ENCODE measurements at places on chromosomes 6 and 20.
A peak's percentile ranks its signal among the peaks of the same experiment; 100 is the strongest.

DNA sequence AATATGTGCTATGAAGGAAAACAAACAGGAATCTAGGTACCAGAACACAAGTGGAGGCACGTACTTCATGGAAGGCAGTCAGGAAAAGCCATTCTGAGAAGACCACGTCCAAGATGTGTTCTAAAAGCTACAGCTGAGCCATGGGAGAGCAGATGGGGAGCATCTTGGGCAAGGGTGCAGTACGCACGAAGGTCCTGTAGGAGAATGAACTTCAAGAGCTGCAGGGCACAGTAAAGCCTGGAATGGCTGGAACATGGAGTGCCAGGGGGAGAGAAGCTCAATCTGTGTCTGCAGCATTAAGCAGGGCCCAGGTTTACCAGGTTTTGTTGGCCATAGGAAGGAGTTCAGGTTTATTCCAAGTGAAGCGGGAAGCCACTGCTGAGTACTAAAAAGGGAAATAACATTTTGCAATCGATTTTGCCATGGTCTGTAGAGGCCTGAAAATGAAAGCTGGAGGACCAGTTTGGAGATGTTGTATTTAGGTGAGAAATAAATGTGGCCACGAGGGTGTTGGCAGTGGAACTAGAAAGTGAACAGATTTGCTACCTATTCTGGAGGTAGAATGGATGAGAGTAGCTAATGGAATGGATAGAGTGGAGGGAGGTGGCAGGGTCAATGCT, 29.9 kb downstream of the ADTRP start:
- no peak for DNase-seq

- DNase-seq, result no peak
Measured at GRCh38 chr6:24666097-24666640, 530 bp downstream of the TDP2 start.

DNA sequence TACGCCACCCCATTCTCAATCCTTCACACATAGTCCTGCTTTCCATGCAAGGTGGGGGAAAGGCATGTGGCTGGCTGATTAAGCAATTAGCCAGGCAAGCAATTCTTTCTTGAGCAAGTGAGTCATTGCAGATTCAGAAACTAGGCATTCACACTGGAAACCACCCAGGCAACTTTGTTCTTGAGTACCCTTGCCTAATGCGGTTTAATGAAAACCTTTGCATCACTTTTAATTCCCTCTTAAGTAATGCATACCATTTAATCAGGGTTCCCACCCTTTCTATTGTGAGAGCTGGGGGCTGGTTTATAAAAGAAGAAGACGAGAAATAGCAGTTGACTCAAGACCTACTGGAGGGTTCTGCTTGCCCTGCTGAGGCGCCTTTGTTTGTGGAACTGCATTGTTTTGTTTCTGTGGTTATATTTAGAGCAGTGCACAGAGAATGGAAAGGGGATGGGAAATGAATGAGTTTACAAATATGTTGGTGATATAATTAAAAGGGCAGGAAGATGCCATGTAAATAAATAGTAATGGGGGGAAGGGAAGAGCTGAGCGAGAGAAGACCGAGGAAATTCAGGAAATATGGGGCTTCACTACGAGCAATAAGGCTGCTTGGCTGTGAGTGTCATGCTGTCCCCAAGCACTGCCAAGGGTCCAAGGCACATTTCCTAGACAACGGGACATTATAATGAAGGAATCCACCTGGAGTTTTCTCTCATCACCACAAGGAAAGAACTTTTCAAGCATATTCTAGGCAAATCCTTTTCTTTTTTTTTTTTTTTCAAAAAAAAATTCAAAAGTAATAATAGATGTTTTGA, 48.8 kb upstream of the TSHZ2 start:
- no peak for DNase-seq

- no peak for DNase-seq
Measured at GRCh38 chr20:44023515-44024371, 109.1 kb downstream of the TOX2 start.

DNA sequence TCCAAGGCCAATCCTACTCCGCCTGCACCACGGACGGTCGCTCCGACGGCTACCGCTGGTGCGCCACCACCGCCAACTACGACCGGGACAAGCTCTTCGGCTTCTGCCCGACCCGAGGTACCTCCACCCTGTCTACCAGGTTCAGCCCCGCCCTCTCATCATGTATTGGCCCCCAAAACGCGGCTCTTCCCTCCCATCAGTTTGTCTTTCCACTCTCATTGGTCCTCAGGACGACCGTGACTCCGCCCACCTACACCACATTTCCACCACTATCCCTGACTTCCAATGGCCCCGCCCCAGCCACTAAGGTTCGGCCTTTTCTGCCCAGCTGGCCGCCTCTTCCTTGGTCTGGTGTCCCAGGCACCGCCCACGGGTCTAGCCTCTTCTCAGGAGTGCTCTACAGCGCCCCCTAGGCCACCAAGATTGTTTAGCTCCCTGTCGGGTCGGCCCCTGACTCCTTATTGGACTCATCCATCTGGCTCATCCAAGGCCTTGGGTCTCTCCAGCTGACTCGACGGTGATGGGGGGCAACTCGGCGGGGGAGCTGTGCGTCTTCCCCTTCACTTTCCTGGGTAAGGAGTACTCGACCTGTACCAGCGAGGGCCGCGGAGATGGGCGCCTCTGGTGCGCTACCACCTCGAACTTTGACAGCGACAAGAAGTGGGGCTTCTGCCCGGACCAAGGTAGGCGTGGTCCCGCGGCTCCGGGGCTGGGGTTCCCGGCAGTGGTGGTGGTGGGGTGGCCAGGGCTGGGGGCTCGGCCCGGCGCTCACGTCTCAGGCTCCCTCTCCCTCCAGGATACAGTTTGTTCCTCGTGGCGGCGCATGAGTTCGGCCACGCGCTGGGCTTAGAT, 3.1 kb downstream of the MMP9 start:
- DNase-seq, result peak; percentile 71

DNA sequence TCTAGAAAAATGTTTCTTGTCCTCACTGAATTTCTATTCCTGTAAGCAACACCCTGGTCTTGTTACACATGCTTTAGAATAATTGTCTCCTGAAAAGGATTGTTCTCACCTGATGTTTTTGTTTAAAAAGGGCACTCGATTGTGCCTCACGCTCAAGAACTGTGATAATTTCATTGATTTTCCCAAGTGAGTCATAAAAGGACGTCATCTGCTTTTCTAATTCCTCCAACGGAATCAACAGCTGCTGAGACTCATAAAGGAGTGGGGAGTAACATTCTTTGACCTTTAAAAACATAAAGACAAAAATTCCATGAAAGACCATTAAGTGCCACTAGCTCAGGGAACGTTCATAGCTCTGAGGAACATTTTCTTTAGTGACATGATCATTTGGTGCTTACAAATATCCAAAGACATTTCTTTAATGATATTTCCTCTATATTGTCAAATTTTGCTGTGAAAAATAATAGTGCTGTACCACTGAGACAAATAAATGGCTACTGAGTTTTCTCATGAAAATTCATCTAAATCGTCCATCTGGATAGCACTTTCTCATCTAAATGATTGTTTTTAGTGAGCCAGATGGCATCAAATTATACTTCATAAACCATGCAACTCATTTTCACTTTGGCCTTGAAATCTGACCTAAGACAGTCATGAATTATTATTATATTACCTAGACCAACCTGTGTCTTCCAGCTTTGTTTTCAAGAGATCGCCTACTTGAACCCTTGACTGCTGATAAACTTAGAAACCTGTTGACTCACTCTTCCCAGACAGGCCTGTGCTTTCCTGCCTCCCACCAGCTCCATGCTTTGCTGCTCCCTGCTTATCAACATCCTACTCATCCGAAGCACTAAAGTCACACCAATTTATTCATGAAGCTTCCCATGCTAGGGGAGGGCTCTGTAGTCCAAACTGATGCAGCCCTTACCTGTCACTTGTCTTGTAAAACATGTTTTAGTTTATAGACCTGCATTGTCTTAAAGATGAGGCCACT, 178.2 kb downstream of the SYNE1 start:
- no peak for DNase-seq

DNA sequence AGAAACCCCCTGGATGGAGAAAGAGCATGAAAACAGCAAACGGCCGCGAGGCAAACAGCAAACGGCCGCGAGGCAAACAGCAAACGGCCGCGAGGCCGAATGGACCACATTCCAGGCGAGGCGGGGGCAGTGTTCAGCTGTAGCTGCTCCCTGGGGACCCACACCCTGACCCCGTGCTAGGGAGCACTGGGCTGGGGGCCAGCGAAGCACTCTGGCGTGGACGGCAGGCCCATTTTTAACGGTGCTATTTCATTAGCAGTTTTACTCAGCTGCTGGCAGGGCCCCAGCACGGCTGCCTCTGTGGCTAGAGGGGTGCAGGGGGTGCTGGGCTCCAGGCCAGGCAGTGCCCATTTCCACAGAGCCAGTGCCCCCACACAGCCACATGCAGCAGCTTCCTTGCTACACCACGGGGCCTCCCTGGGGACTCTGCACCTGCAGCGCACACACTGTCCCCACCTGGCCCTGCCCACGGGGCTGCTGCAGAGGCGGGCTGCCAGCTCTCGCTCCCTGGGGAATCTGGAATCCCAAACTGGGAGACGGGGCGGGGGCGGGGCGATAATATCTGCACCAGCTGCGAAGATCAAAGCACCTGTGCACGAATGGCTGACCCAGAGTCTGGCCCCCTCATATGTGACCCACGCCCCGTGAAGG, 35.6 kb upstream of the SLCO4A1 start:
- DNase-seq, result no peak

- DNase-seq, result no peak
Measured at GRCh38 chr20:4771004-4771403, 49.3 kb downstream of the PRND start.

DNA sequence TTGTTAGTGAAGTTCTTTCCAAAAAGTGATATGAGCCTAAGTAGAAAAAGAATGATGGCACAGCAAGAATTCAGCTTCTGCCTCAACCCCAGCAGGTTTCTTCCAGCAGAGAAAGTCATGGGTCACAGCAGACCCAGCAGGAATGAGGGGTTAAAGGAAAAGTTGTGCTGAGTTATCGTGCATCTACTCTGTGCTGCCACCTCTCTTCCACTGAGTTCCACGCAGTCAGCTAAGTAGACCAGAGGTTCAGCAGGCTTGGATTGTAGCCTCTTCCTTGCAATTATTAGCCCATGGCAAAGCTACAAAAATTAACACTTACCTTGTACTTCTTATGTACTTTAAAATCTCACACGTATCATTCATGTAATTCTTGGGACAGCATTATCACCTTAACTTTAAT, 510.8 kb downstream of the PTPRT start:
- DNase-seq, result no peak

GRCh38 chr6:111478064-111478476, 4.9 kb downstream of the REV3L start:
- no peak for DNase-seq

GRCh38 chr6:140897804-140898573, 1234.7 kb upstream of the GJE1 start:
- DNase-seq, result peak; percentile 67

- no peak for DNase-seq
Measured at GRCh38 chr6:67411036-67411435, 1224.0 kb upstream of the ADGRB3 start.

DNA sequence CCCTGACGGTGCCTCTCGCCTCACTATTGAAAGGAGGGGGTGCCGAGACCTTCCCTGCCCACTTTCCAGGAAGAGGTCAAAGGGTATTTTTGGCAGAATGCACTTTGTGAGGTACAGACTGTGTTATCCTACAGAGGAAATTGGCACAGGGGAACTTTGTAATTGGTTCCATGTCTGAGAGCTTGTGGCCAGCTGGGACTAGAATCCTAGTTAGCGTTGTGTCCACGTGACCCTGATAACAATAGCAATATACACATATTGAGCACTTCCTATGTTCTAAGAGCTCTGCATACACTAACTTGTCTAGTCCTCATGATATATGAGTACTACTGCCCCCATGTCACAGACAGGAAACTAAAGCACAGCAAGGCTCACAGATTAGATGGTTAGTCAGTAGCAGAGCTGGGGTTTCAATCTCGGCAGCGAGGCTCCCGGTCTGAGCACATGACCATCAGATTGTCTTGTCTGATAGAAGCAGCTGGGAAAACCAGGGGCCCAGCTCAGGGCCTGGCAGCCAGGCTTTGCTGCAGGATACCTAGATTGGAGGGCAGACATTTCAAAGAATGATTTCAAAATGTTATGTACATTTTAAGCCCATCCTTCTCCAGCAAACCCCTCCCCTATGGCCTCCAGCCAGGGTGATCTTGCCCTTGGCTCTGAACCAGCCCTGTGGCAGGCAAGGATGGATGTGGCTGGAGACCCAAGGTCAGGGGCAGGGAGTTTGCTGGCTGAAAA, 1.4 kb downstream of the MAPK13 start:
- DNase-seq, result no peak

DNA sequence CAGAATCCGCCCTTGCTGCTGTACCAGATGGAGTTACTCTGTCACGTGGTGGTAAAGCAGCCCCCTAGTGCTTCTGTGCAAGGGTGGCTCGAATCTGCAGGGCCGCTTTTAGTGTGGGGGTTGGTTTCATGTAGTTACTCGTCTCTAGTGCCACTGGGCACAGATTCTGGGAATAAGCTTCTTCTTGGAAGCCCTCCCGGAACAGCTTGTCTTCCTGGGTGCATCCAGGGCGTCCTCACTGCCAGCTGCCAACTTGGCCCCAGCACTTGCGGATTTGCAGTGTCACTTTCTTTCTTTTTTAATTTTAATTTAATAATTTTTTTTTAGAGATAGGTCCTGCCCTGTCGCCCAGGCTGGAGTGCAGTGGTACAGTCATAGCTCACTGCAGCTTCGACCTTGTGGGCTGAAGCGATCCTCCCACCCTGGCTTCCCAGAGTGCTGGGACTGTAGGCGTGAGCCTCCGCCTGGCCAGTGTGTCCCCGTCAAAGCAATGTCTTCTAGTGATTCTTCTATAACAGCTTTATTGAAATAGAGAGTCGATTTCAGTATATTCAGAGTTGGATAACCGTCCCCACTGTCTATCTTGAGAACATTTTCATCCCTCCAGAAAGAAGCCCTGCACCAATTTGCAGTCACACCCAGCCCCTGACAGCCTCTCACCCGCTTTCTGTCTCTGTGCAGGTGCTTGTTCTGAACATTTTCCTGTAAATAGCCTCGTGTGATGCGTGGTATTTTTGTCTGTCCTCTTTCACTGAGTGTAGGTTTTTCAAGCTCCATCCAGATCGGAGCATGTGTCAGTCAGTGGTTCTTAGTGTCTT, 25.9 kb downstream of the PYGB start:
- no peak for DNase-seq

GRCh38 chr6:55882718-55883569, 7.6 kb upstream of the BMP5 start:
- DNase-seq, result no peak

- no peak for DNase-seq
Measured at GRCh38 chr6:119257726-119258125, 91.8 kb downstream of the MAN1A1 start.

DNA sequence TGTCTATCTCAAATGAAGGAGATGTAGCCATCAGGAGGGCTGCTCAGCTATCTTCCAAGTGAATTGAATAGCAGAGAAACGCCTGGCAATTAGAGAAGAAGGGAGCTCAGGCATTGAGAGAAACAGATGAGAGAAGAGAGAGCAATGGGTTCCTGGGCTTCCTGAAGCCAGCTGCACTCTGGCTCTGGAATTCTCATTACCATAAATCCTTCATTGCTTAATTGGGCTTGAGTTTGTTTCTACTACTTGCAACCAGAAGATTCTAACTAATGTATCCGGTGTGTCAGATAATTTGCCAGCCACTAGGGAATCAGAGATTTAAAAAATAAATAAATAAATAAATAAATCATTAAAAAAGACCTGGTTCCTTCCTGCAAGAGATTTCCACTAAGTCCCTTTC, 25.0 kb upstream of the CDKAL1 start:
- DNase-seq, result no peak
